ENCODE measurements at places on chromosomes 7 and 10. TPM values are rescaled to one million over a fixed set of nuclear protein-coding genes. Genes with fewer than 3 reads are reported as not detected.
A peak's percentile ranks its signal among the peaks of the same experiment; 100 is the strongest.

SPRN gene
- total RNA-seq, result not detected

DNA sequence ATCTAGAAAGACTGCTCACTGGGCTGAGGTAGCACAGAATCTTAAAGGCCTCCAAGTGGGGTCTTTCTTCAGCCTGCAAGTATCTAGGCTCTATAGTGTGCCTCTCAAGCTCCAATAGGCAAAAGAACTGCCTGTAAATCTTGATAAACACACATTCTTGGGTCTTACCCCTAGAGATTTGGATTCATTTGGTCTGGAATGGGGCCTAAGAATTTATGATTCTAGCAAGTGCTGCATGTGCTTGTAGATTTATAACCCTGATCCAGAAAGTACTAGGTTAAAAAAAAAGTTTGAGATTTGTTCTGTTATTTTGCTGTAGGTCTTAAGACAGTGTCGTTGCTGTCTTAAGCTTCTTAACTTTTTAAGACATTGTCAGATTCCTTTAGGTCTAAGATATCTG is 74.1 kb downstream of the RALA start:
- peaks cover 71% of the 10 kb centered on the region for H3K36me3 ChIP-seq
- no peaks in the 10 kb centered on the region for H3K4me1 ChIP-seq
- no peak for DNase-seq

PITX3 gene
- total RNA-seq, result not detected

- no peak overlapping the region for H3K27ac ChIP-seq
- peak overlapping the region; percentile 72 for H3K4me3 ChIP-seq
- H3K27me3 ChIP-seq, result peaks cover 44% of the 10 kb centered on the region
- H3K36me3 ChIP-seq, result no peaks in the 10 kb centered on the region
- peak; percentile 56 for DNase-seq
These were observed 81.9 kb upstream of the PRKG1 start for GRCh38 chr10:50992356-50992901.

ARMC10 gene
- 1.8 TPM for total RNA-seq

DNA sequence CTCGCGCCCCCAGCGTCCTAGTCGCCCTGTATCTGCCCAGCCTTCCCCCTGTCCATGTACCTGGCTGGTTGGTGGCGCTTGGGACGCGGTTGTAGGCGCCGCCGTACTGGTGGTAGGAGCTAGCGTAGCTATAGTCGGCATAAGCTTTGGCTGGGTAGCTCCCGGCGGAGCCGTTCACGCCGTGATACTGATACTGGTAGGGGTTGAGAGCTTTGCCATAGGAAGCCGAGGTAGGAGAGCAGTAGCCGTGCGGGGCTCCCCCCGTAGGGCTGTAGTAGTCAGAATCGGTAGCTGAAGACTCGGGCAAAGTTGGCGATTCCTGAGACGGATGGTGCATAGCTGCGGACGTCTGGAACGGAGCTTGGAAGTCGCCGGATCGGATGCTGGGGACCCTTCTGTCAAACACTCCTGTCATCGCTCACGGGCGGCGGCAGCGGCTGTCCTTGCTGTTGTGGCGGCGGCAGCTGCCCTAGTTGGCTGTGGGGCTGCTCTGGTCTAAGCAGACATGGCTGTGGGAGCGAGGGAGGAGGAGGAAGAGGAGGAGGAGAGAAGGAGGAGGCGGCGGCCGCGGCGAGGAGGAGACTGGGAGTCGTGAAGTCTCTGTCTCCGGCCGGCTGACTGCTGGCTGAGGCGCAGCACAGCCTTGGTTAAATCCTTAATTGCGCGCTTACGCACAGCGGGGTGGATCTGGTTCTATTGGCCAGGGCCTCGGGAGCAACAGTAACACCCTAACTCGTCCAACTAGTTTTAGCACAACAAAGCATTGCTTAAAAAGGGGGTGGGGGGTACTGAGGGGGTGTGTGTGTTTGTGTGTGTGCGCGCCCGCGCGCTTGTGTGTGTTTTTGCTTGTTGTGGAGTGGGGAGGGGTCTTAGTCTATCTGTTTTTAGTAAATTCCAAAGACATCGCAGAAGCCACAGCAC is at the start of gene DLX5:
Gene DLX5 (minus strand): TSS at position 623 of the 921 bp plus-strand sequence. CDS start 208 bp downstream, at position 415.
- H3K27me3 ChIP-seq, result peaks cover 100% of the 10 kb centered on the region
- H3K4me1 ChIP-seq, result peaks cover 52% of the 10 kb centered on the region
- H3K4me3 ChIP-seq, result peak within 1 kb of the TSS; percentile 36
- no peaks in the 10 kb centered on the region for H3K36me3 ChIP-seq

FAS gene
- 19.3 TPM for total RNA-seq

GPR85 gene
- total RNA-seq, result not detected

TBC1D12 gene
- total RNA-seq, result 12.8 TPM

DYNC1I1 gene
- 5.5 TPM for total RNA-seq

- H3K27me3 ChIP-seq, result no peaks in the 10 kb centered on the region
- peaks cover 22% of the 10 kb centered on the region for H3K4me1 ChIP-seq
- no peak for DNase-seq
- no peak overlapping the region for H3K4me3 ChIP-seq
- peak overlapping the region; percentile 54 for H3K27ac ChIP-seq
- H3K36me3 ChIP-seq, result no peaks in the 10 kb centered on the region
These were observed 19.4 kb downstream of the LDB3 start for GRCh38 chr10:86687750-86688149.

- no peaks in the 10 kb centered on the region for H3K27me3 ChIP-seq
- no peak overlapping the region for H3K27ac ChIP-seq
- no peaks in the 10 kb centered on the region for H3K36me3 ChIP-seq
- DNase-seq, result no peak
These were observed 116.5 kb downstream of the ZNF438 start for GRCh38 chr10:30915146-30915545.

TMEM270 gene
- total RNA-seq, result not detected

DNA sequence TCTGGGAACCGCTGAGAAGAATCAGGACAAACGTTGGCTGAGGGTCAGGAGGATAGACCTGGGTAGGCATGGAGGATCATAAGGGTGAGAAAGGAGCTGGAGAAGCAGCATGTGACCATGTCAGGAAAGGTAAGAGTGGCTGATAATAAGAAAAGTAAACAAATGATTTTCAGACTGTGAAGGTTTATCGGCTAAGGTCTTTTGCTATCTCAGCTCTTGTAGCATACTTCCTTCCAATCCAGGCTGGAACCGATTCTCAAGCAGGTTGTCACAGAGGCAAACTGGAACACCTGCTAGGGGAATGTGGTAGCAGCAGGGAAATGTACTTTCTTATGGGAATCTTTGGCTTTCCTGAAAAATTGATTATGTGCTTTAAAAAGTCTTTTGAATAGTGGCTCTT is 74.7 kb downstream of the TMEM168 start:
- no peak overlapping the region for H3K4me3 ChIP-seq
- H3K4me1 ChIP-seq, result no peaks in the 10 kb centered on the region
- H3K36me3 ChIP-seq, result no peaks in the 10 kb centered on the region
- H3K27me3 ChIP-seq, result no peaks in the 10 kb centered on the region

GRCh38 chr7:20403331-20403730 is 72.6 kb downstream of the ITGB8 start:
- H3K27me3 ChIP-seq, result no peaks in the 10 kb centered on the region
- no peak overlapping the region for H3K27ac ChIP-seq
- H3K4me1 ChIP-seq, result peaks cover 16% of the 10 kb centered on the region
- H3K36me3 ChIP-seq, result no peaks in the 10 kb centered on the region
- H3K4me3 ChIP-seq, result no peak overlapping the region

- H3K36me3 ChIP-seq, result no peaks in the 10 kb centered on the region
- no peak overlapping the region for H3K27ac ChIP-seq
- no peak overlapping the region for H3K4me3 ChIP-seq
- no peaks in the 10 kb centered on the region for H3K27me3 ChIP-seq
- H3K4me1 ChIP-seq, result no peaks in the 10 kb centered on the region
These were observed 7.9 kb downstream of the PRSS58 start for GRCh38 chr7:142249918-142250317.

GRCh38 chr7:125338110-125338509 is 408.5 kb upstream of the POT1 start:
- H3K27me3 ChIP-seq, result no peaks in the 10 kb centered on the region
- no peak overlapping the region for H3K27ac ChIP-seq
- no peaks in the 10 kb centered on the region for H3K36me3 ChIP-seq
- H3K4me3 ChIP-seq, result no peak overlapping the region

GRCh38 chr7:141312828-141313521 is 238.2 kb upstream of the AGK start:
- H3K36me3 ChIP-seq, result no peaks in the 10 kb centered on the region
- H3K27me3 ChIP-seq, result no peaks in the 10 kb centered on the region
- no peaks in the 10 kb centered on the region for H3K4me1 ChIP-seq
- H3K4me3 ChIP-seq, result no peak overlapping the region

GRCh38 chr7:38068461-38068860 is 109.6 kb upstream of the STARD3NL start:
- no peaks in the 10 kb centered on the region for H3K27me3 ChIP-seq
- H3K36me3 ChIP-seq, result no peaks in the 10 kb centered on the region
- no peaks in the 10 kb centered on the region for H3K4me1 ChIP-seq
- no peak for DNase-seq

DNA sequence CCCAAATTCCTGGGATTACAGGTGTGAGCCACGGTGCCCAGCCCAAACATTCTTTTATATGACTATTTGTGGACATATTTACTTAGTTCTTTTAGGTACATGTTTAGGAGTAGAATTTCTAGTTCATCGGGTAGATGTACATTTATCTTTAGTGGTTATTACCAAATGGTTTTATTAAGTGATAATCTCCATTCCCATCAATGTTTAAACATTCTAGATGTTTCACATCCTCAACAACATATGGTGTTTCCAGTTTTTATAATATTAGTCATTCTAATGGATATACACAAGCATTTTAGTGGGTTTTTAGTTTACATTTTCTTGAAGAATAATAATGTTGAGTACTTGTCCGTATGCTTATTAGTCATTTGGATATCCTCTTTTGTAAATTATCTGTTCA is 131.7 kb downstream of the RTKN2 start:
- no peaks in the 10 kb centered on the region for H3K36me3 ChIP-seq
- H3K4me1 ChIP-seq, result no peaks in the 10 kb centered on the region
- no peaks in the 10 kb centered on the region for H3K27me3 ChIP-seq
- H3K27ac ChIP-seq, result no peak overlapping the region

- H3K4me3 ChIP-seq, result no peak overlapping the region
- DNase-seq, result no peak
- peaks cover 4% of the 10 kb centered on the region for H3K4me1 ChIP-seq
- H3K27ac ChIP-seq, result no peak overlapping the region
- H3K36me3 ChIP-seq, result no peaks in the 10 kb centered on the region
- no peaks in the 10 kb centered on the region for H3K27me3 ChIP-seq
These were observed 311.9 kb downstream of the HGF start for GRCh38 chr7:81457852-81458522.

SEMA3D gene
- total RNA-seq, result 20.9 TPM

NCF1 gene
- total RNA-seq, result 1.3 TPM

GRCh38 chr7:27235387-27236311 is 7.0 kb upstream of the EVX1 start:
- peaks cover 9% of the 10 kb centered on the region for H3K27me3 ChIP-seq
- DNase-seq, result peak; percentile 86
- peaks cover 32% of the 10 kb centered on the region for H3K4me1 ChIP-seq
- peak overlapping the region; percentile 43 for H3K4me3 ChIP-seq
- H3K36me3 ChIP-seq, result no peaks in the 10 kb centered on the region
- H3K27ac ChIP-seq, result no peak overlapping the region

Measured in stomach (tissue), 19 donors.